Left lung (tissue), 14 donors: ENCODE measurements at places on chromosomes 2 and 18.

- DNase-seq = no peak
Measured at GRCh38 chr2:175111200-175111657, 56.8 kb downstream of the ATF2 start.

GRCh38 chr18:30712383-30712782, 330.2 kb downstream of the DSC3 start:
- no peak for DNase-seq

- no peak for DNase-seq
Measured at GRCh38 chr2:189281201-189281600, 101.6 kb upstream of the COL5A2 start.

GRCh38 chr2:18454692-18455235, 105.7 kb downstream of the RDH14 start:
- no peak for DNase-seq

- no peak for DNase-seq
Measured at GRCh38 chr2:113757138-113757657, 756 bp upstream of the SLC35F5 start.

DNA sequence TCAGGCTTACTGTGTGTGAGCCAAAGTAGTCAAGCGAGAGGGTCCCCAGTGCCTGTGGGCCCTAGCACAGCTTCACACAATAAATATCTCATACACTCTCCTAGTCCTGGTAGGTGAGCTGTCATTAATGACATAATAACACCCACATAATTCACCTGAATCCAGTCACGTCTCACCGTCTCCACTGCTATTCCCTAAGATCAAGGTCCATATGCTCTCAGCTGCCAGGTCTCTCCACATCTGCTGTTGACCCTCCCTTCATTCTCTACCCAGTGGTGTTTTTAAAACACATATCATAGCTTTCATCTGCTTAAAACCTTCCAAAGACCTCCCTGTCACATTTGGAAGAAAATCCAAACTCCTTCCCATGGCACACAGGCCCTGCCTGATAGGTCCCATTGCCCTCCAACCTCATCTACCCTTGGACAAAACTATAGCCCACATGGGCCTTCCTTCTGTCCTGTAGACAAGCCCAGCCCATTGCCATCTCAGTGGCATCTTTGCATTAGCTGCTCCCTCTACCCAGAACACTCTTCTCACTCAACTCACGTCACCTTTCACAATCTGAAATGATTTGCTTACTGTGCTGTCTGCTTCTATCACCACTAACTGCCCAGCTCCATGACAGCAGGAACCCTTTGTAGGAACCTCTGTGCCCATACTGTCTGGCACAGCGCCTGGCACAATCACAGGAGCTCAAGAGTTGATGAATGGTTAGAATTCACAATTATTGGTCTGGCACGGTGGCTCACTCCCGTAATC, 7.5 kb downstream of the KCNG3 start:
- DNase-seq = no peak

- no peak for DNase-seq
Measured at GRCh38 chr2:217045700-217046475, 186.0 kb upstream of the TNP1 start.

- no peak for DNase-seq
Measured at GRCh38 chr2:39689272-39689841, 23.6 kb downstream of the TMEM178A start.

GRCh38 chr18:44411976-44412375, 268.7 kb upstream of the SETBP1 start:
- DNase-seq = no peak

- no peak for DNase-seq
Measured at GRCh38 chr18:43662657-43663056, 385.4 kb upstream of the SYT4 start.

GRCh38 chr2:121650315-121650930, 1.2 kb upstream of the CLASP1 start:
- no peak for DNase-seq

DNA sequence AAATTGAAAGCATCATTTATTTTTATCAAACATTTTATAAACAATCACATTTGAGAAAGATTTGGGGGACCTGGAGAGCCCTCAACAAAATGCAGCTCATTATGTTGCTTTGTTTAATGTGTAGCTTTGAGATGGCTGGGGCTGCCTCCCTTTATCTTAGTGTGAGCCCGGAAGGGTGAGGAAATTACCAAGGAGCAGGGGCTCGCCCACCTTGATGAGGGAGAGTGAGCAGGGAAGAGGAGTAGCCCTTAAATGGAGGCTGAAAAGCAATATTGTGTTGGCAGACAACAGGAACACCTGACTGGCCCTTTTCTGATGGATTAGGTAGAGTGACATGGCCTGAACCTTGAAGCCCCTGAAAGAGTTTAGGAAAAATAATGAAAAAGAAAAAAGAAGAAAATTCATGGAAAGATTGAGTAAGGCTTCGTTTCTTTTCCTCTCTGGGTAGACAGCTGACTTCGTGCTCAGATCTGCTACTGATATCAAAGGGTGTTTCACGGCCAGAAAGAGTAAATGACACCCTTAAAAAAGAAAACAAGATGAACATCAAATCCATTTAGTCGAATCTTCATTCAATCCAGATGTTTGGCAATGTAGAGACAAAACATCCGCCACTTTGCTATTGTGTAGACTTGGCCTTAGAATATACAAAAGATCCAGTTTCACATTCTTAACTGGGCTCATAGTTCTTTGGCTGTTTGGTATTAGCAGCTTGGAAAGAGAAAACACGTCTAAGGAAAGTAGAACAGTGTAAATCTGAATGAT, 206.5 kb upstream of the TCF4 start:
- no peak for DNase-seq

DNA sequence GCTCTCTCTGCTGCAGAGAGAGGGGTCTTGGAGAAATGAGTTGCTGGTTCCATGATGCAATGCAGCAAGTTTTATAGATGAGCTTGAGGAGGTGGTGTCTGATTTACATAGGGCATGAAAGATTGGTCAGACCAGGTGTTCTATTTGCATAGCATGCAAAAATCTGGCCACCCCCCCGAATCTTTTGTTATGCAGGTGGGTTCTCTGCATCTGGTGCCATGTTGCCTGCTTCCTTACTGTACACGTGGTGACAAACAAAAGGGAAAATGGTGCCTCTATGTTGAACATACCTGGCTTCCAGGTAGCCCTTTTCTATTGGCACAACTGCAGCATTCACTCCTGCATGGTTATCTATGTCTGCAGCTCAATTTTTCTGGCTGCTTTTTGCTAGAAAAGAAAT, 169.4 kb downstream of the GALNT1 start:
- no peak for DNase-seq

DNA sequence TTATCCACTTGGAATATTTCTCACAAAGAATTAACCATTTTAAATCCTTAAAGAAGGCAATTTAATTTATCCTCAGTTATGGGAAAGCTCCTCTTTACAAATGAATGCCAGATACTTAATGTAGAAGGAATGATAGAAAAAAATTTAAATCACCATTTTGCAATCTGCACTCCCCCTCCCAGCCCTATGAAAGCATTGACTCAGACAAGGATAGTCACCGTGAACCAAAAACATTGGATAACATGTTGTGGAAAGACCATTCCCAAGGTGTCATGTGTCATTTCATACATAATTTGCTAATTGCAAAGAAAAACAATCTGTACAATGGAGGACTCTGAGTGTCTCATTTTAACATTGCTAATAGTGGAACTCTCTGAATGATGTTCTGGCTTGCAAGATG, 421.0 kb downstream of the TXNL1 start:
- no peak for DNase-seq

DNA sequence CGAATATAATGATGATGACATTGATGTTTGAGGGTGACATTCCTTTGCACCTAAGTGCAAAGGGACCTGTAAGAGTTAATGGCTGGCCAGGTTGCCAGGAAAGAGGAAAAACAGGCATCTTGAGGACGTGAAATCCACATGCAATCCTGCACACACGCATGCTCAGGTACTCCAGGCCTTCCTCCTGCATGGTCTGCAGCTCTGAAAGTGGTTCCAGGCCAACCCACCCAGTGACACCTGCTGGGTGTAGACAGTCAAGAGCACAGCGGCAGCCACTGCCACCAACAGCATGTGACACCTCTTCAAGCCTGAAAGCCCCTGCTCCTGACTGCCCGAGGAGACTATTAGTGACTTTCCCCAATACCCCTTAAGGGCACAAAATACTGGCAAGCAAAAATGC, 101.6 kb downstream of the PIEZO2 start:
- DNase-seq = no peak

DNA sequence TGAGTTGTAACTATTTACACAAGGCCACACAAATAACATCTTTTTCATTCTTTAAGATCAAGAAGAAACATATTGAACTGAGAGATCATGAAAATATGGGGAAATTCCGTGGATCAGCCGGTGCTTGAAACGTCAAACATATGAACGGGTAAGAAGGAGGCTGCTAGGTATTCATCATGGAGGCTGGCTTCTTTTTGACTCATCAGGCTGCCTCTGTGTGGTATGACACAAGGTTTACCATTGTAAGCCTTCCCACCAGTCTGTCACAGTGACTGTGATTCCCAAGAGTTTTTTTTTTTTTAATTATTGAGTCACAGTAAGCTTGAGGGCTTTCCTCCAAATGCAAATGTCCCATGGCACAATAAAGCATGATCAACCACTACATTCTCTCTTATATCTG, 506.9 kb downstream of the BCL11A start:
- no peak for DNase-seq

DNA sequence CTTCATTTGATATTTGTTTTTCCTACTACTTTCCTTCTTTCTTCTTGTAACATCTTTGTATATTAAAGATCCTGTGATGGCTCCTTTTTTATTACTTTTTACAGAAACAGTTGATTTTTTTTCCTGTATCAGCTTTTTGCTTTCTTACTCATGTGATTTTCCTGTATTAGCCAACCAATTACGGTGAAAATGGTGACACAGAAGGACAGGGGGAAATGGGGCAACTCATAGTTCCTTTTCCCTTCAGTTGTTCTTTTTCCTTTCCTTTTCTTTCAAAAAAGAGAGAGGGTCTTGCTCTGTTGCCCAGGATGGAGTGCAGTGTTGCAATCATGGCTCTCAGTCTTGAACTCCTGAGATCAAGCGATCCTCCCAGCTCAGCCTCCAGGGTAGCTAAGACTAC, 117.8 kb downstream of the ATL2 start:
- DNase-seq = no peak

DNA sequence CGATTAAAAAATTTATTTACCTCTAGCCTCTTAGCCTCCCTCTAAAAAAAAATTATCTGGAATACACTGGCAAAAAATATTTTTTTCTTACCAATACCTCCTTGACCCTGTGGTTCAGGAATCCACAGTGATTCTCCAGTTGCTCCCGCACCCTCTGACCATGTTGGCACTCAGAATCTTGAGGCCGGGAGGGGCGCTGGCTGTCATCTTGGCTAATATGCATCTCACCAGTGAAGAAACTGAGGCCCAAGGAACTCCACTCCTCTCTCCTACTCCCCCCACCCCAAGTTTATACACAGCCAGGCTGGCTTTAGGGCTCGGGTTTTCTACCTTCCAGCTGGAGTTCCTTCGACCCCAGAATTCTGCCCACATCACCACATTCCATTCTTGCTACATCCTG, 97.8 kb upstream of the THOC1 start:
- DNase-seq = no peak

GRCh38 chr2:109702250-109702985, 88.3 kb downstream of the SOWAHC start:
- DNase-seq = no peak

DNA sequence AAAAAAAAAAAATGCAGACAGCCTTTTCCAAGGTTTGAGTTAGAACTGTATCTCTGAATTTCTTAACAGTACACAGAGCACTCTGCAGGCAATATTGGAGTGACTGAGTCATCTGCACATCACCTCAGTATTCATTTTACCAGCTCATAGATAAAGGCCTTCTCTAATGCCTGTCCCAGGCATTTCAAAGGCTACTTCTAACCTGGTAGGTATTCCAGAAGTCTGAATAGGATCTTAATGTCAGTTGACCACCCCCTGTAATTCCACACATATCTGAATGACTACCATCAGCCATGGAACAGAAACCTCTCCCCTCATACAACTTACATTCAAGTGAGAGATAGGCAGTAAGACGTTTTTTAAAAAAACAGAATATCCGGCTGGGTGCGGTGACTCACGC, 9.0 kb downstream of the METTL21A start:
- no peak for DNase-seq

DNA sequence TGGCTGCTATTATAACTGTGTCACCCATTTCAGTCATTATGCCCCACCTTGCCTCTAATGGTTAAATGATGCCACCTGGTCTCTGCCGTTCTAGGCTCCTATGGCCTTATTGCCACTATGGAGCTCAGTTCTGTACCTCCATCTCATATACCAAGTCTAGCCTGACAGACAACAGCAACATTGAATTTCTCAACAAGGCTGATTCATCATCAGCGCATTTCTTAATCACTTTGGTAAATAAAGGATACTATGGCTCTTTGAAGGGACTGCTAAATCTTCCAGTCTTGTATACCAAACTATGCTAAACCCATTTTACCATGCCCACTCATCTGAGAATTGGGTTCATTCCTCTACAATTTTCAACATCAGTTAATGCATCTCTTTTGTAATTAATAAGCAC, 784.5 kb upstream of the CELF4 start:
- DNase-seq = no peak

DNA sequence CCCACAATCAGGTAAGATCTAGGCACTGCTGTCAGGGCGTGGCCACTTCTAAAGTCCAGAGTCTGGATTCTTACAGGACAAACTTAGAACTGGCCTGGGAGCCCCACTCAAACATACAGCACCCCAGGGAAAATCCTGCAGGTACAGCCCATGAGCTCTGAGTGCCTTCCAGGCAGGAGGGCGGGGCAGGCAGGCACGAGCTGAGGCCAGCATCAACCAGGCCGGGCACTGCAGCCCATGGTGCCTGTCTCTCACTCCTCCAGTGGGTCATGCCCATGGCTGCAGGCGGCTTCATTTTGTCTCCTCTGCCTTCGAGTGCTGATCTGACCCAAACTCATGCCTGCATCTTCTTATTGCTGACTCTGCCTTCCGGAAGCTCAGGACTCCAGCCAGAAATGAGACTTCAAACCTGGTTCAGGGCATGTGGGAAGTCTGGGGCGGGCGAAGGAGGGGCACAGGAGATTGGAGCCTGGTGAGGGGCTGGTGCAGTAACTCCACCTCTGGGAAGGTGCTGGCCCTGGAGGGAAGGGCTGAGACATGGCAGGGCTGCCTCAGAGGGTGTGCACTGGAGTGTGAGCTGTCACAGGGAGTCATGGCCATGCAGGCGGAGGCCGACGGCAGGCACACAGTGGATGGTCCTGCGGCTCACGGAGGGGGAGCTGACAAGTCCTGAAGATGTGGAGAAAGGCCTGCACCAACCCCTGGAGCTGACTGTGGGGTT, 40.5 kb downstream of the HS6ST1 start:
- DNase-seq = no peak

DNA sequence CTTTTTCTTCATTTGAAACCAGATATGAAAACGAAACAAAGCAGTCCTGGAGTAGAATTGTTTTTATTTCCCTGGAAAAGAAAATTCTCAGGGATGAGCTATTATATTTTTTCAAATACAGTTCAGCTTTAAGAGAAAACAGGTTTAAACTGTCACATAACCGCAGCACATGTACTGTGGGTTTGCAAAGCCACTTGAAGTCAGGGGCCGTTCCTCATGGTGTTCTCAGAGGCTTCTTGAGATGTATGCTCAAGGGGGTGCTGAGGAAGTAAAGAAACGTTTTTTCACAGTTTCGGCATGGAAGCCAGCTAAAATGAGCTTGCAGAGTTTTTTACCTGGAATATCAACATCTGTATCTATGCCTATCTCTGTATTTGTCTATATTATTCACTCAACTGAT, 225.3 kb downstream of the MC4R start:
- no peak for DNase-seq
